ENCODE measurements at places on chromosomes 4 and X. TPM values are rescaled to one million over a fixed set of nuclear protein-coding genes. Genes with fewer than 3 reads are reported as not detected.

DNA sequence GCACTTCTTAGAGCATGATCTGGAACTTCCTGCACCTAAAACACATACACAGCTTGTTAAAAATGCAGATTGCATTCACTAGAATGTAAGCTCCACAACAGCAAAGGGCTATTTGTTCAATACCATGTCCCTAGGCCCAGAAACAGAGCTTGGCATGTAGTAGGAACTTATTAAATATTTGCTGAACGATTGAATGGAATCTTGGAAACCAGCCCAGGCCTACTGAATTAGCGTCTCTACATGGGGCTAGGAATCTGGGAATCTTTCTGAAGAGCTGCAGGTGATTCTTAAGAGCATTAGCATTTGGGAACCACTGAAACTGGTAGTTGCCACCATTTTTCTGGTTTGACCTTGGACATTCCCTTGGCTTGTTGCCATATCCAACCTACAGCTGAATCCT is 234.1 kb downstream of the STIM2 start:
- DNase-seq = no peak

DNA sequence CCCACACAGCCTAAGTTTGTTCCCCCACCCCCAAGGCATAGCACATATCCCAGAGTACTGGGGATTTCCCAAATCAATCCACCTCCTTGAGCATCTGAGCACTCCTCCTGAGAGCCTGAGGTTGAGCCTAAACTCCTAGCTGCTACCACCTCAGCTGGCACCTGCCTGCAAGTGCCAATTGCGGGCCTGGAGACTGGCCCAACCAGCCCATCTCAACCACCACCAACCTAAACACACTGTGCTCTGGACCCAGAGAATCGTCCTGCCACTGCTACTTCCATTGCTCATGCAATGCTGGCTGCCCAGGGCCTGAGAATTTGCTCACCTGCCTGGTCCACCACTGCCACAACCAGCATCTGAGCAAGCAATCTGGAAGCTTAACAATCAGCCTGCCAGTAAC is 177.1 kb downstream of the FGF13 start:
- no peak for DNase-seq

Gene UGT2B7
- total RNA-seq = not detected

- no peak for DNase-seq
Measured at GRCh38 chrX:12349201-12349600, 210.9 kb downstream of the FRMPD4 start.

Measured in osteoblast (primary cell).